ENCODE measurements at places on chromosomes 5 and 9. TPM values are rescaled to one million over a fixed set of nuclear protein-coding genes. Genes with fewer than 3 reads are reported as not detected.

Gene AJM1
- total RNA-seq: 0.51 TPM

Gene STPG3
- total RNA-seq: not detected

Gene PCDHB15
- 0.26 TPM for total RNA-seq

Gene PHAX
- 26.6 TPM for total RNA-seq

Gene EIF4EBP3
- total RNA-seq: 2.3 TPM

Gene WNK2
- total RNA-seq: under 0.01 TPM

Gene CKS2
- 89.4 TPM for total RNA-seq

Gene ROPN1L
- 2.2 TPM for total RNA-seq

Gene AGTPBP1
- total RNA-seq: 19.9 TPM

Gene COL5A1
- 3.0 TPM for total RNA-seq

Gene CD72
- 0.13 TPM for total RNA-seq

Gene SH3TC2
- total RNA-seq: 27.2 TPM

Gene CYSTM1
- total RNA-seq: 16.3 TPM

Gene C5orf58
- total RNA-seq: not detected

Gene C5
- total RNA-seq: 1.6 TPM

Gene OR13C9
- not detected for total RNA-seq

Gene TMC1
- total RNA-seq: 0.25 TPM

Gene SPATA31E1
- not detected for total RNA-seq

Gene SLC25A2
- under 0.01 TPM for total RNA-seq

Gene FOXD4
- total RNA-seq: 0.13 TPM

Gene STING1
- total RNA-seq: 54.0 TPM

Gene SEMA6A
- 51.1 TPM for total RNA-seq

Gene SAPCD2
- total RNA-seq: 5.1 TPM

Gene FRMPD1
- not detected for total RNA-seq

Gene PRDM12
- not detected for total RNA-seq

Gene POU5F2
- 0.51 TPM for total RNA-seq

Gene PCDHGB6
- 1.5 TPM for total RNA-seq

Gene DMRT3
- total RNA-seq: not detected

Gene CAAP1
- 10.9 TPM for total RNA-seq

Gene TOMM5
- total RNA-seq: 126 TPM

Gene MSX2
- 0.13 TPM for total RNA-seq

Gene FBP2
- total RNA-seq: not detected

Gene ZNF474
- under 0.01 TPM for total RNA-seq

Gene PKD2L2
- total RNA-seq: not detected

Gene IL3
- not detected for total RNA-seq

Gene GRXCR2
- total RNA-seq: not detected
